ENCODE measurements at places on chromosomes 13 and 19.
A peak's percentile ranks its signal among the peaks of the same experiment; 100 is the strongest.

DNA sequence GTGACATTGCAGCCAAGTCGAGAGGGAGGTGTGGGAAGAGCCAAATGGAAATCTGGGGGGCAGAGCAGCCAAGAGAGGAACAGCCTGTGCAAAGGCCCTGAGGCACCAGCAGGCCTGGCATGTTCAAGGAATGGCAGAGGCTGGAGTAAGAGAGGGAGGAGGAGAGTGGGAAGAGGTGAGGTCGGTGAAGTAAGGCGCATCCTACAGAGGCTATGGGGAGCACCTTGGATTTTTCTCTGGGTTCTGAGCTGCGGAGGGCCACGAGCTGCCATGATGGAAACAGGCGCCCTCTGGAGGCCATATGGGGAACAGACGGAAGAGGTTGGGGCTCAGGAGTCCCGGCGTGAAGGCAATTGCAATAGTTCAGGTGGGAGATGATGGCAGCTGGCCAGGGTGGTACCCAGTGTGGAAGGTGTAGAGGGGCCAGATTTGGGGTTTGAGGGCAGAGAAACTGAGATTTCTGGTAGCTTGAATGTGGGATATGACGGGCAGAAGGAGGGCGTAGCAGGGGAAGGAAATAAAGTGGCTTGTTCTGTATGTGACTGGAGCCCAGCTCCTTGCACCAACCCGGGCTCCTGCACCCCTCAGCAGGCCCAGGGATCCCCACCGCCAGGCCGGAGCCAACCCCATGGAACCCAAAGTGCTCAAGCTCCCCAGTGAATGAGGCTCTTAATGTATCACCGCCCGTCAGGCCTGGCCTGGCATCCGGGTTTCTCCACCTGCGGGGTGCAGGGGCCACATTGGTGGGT, 20.5 kb upstream of the STRN4 start:
- DNase-seq, result peak; percentile 72

- no peak for DNase-seq
Measured at GRCh38 chr13:112603641-112604225, 15.8 kb upstream of the TUBGCP3 start.

DNA sequence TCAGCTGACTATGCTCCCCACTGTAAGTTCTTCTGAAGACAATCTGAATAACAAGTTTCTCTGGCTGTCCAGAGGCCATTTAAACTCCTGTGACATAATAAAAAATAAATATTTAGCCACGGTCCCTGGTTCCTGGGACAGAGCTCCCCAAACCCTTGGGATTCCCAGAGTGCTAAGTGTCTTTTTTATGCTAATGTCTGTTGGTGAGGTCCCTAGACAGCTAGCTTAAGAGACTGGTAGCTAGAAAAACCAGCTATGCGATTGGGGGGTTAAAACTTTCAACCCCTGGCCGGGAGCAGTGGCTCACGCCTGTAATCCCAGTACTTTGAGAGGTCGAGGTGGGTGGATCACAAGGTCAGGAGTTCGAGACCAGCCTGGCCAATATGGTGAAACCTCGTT, 5.9 kb downstream of the EPSTI1 start:
- DNase-seq, result no peak

GRCh38 chr19:15330801-15331418, 1.4 kb downstream of the BRD4 start:
- DNase-seq, result no peak

GRCh38 chr19:5990289-5990797, 12.4 kb upstream of the RANBP3 start:
- no peak for DNase-seq

DNA sequence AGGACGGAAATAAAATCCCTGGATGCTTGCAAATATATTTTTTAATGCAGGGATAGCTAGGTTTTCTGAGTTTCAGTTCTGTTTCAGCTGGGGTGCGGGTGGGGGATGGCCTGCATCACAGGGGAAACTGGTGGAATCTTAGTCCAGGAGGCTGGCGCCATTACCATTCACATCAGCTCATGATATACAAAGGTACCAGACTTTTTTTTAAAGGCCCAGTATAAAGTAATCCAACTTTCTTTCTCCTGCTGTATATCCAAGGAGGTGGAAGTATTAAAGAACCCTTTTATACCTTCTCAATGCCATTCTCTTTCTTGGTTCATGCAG, 343.8 kb downstream of the KCNRG start:
- no peak for DNase-seq

DNA sequence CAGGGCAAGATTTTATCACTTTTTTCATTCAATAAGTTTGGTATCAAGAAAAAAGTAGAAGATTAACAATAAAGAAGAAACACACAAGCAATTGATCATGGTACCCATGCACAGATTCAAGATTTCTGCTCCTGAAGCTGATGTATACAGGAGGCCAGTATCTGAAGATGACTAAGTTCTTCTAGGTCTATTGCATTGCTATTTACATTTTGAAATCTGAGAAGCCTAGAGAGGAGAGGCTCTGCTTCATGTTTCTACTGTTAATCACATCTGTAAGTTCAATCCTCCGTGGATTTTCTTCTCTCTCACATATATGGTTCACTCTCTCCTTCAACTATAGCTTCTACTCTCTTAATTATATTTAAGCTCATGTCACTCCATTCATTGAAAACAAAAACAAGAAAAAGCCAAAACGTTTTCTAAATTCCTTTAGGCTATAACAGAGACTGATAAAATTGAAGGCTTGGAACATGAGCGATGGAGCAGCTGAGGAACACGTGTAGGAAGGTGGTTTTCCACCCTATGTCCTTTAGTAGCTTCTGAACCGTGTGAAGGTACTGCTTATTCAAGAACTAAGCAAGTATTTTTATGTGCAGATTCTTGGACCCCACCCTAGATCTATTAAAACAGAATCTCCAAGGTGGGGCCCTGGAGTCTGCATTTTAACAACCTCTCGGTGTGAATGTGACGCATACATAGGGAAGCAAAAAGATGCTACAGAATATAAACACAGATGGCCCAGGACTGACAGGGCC, 198.2 kb downstream of the EFNB2 start:
- no peak for DNase-seq

DNA sequence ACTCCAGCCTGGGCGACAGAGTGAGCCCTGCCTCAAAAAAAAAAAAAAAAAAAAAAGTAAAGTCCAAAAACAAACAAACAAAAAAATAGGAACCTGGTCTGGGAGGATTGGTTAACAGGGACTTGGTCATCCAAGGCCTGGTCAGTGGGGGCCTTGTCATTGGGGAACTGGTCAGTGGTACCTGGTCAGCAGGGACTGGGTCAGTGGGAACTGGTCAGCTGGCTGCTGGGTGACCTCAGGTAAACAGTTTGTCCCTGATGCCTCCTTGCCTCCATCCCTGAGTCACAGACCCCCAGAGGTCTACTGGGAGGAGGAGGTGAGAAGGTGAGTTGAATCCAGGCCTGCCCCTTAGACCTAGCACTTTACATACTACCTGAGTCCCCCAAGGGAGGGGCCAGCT, 5.7 kb upstream of the ZNF14 start:
- no peak for DNase-seq

DNA sequence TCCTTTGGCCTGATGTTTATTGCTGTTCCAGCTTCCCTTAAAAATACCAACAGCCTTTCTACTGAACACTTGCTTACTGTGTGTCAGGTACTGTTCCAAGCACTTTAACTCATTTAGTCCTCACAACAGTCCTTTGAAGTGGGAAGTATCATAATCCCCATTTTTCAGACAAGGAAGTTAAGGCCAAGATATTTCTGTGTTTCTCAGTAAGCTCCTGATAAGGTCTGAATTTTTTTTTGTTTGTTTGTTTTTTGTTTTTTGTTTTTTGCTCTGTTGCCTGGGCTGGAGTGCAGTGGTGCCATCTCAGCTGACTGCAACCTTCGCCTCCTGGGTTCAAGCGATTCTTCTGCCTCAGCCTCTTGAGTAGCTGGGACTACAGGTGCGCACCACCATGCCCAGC, 7.5 kb downstream of the SNRPA start:
- no peak for DNase-seq

DNA sequence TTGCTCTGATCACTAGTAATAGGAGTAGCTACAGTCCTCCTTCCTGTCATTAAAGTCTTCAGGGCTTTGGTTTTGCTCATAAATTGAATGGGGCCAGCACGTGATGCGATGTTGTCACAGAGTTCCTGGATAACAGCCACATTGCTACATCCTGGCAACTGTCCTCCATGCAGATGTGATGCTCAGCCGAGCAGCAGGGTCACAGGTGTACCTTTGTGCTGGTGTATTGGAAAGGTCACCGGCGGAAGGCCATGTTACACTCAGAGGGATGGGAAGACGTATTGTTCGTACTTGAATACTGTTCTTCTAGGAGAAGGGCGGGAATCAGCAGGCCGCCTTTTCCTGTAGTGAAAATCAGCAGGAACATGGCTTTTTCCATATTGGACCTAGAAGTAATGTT, 713.8 kb upstream of the GPC6 start:
- no peak for DNase-seq

DNA sequence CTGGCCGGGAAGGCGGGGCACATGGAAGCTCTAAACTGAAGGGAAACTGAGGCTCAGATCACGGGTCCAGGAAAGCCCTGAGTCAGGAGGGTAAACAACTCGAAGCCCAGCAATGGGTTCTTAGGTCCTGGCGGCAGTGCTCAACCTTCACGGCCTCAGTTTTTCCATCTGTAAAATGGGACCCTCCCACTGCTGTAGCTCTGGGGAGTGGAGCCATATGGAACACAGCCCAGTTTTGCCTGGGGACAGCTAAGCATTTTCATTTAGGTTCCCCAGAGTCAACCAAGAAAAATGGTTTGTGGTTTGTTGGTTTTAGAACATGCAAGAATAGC, 30.4 kb downstream of the CEBPG start:
- no peak for DNase-seq

GRCh38 chr19:56993851-56994250, 125.9 kb upstream of the USP29 start:
- DNase-seq, result no peak

GRCh38 chr13:60629158-60629557, 232.1 kb downstream of the TDRD3 start:
- DNase-seq, result no peak

Measured in CD4-positive, alpha-beta T cell treated with Interleukin-2 at 100 ng/mL for 4 hours (primary cell).